ENCODE measurements at places on chromosomes 12 and 14. TPM values are rescaled to one million over a fixed set of nuclear protein-coding genes. Genes with fewer than 3 reads are reported as not detected.
A peak's percentile ranks its signal among the peaks of the same experiment; 100 is the strongest.

The CELA1 gene
- total RNA-seq, result not detected

DNA sequence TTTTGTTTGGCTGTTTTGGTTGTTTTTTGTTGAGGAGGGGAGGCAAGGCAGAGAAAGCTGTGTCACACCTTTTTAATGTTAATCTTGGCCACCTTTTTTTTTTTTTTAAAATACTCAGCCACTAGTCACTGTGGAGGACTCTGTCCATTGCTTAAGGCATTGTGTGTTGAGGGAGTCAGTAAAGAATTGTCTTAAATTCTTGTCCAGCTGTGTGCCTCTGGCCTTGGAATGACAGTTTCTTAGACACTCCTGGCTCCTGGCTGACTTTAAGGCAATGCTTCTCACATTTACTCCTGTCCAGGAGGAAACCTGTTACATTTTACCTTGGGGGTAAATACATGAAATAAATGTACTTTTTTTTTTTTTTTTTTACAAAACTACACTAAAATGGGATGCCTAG is 18.1 kb upstream of the SMCO2 start:
- H3K4me1 ChIP-seq, result no peaks in the 10 kb centered on the region
- H3K4me3 ChIP-seq, result no peak overlapping the region
- no peak overlapping the region for H3K27ac ChIP-seq
- no peaks in the 10 kb centered on the region for H3K27me3 ChIP-seq

- H3K4me3 ChIP-seq, result no peak overlapping the region
Observed at GRCh38 chr12:22325218-22325617, 9.3 kb downstream of the ST8SIA1 start.

GRCh38 chr12:107429006-107429705 is 256.4 kb upstream of the PWP1 start:
- no peak overlapping the region for H3K27ac ChIP-seq
- no peaks in the 10 kb centered on the region for H3K4me1 ChIP-seq
- H3K36me3 ChIP-seq, result no peaks in the 10 kb centered on the region
- H3K27me3 ChIP-seq, result no peaks in the 10 kb centered on the region
- DNase-seq, result no peak
- H3K4me3 ChIP-seq, result no peak overlapping the region

GRCh38 chr12:83954956-83955601 is 957.5 kb downstream of the SLC6A15 start:
- H3K4me3 ChIP-seq, result no peak overlapping the region
- no peaks in the 10 kb centered on the region for H3K27me3 ChIP-seq
- H3K27ac ChIP-seq, result no peak overlapping the region
- no peaks in the 10 kb centered on the region for H3K4me1 ChIP-seq

DNA sequence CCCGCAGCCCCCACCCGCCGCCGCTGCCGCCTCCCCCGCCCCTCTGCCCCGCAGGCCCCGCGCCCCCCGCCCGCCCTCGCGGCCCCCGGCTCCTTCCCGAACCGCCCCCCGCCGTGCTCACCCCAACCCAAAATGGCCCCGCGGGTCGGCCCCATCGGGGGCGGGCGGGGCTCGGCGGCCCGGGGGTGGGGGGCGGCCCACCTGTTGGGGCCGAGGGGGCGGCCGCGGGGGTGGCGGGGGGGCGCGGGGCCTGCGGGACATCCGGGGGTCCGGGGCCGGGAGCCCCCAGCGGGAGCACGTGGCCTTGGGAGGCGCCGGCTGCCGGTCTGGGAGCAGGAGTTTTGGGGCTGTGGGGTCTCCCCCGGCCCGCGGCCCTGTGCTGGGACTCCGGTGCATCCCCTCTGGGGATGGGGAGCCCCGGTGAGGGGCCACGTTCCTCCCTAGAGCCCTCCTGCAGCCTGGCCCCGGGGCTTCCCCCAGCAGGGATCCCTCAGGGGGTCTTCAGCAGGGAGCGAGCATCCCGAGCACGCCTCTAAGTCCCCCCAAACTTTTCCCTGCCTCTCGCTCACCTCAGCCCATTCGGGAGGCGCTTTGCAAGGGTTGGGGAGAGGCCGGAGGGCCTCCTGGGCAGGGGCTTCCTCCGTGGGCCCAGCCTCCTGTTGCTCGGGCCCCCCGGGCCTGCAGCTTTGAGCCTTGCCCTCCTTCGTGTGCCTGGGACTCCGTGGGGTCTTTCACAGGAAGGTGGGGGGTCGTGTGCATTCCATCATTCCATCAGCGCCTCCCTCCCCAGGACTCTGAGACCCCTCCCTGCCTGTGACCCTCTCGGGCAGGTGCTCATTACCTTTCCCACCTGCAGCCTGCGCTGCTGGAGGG is 710 bp downstream of the MTA1 start:
- peak overlapping the region; percentile 60 for H3K27ac ChIP-seq
- no peak for DNase-seq
- H3K27me3 ChIP-seq, result no peaks in the 10 kb centered on the region
- no peaks in the 10 kb centered on the region for H3K36me3 ChIP-seq

DNA sequence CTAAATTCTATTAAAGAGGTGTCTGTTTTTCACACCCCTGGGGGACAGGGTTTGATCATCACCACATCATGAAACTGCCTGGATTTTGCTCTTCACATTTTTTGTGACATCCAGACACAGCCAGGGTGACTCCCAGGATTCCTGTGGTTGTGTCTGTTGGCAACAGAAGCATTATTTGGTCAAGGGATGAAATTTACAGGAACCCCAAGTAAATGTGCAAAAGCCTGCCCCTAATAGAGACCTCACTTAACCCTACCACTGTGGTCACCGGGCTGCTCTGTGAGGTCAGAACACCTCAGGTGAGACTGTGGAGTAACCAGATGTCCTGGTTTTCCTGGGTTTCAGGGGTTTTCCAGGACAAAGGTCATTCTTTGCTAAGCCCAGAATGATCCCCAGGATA is 103.8 kb downstream of the DAD1 start:
- H3K36me3 ChIP-seq, result no peaks in the 10 kb centered on the region
- DNase-seq, result no peak
- no peak overlapping the region for H3K4me3 ChIP-seq
- no peaks in the 10 kb centered on the region for H3K4me1 ChIP-seq
- H3K27me3 ChIP-seq, result no peaks in the 10 kb centered on the region

- H3K27ac ChIP-seq, result no peak overlapping the region
- H3K27me3 ChIP-seq, result no peaks in the 10 kb centered on the region
- H3K4me3 ChIP-seq, result no peak overlapping the region
- H3K4me1 ChIP-seq, result peaks cover under 1% of the 10 kb centered on the region
- peak; percentile 4 for DNase-seq
Observed at GRCh38 chr14:95355422-95355821, 35.7 kb upstream of the CLMN start.

GRCh38 chr14:21334202-21334906 is 49.5 kb downstream of the SUPT16H start:
- H3K27me3 ChIP-seq, result no peaks in the 10 kb centered on the region
- no peak for DNase-seq
- H3K4me1 ChIP-seq, result no peaks in the 10 kb centered on the region
- H3K4me3 ChIP-seq, result no peak overlapping the region

Data from testis (tissue), 5 donors.